ENCODE measurements at places on chromosomes 3 and 15.

DNA sequence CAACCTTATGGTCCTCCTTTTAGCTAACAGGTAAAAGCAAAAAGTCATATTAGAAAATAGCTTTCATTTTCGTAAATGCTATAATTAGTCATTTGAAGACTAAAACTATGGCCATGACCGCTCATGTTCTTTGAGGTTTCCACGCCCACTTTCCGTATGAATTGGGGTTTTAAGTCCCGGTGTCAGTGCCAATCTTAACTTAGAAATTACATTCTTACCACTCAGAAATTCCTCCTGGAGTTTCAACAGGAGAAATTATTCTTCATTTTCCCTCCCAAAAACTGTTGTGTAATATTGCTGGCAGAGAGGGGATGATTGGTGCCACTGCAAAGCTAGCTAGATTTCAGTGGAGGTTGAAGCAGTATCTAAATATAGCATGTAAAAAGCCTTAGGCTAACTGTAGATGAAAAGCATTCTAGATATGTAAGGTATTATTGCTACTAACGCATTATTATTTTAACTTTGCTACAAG is 71.0 kb upstream of the MDFIC2 start:
- no peak for DNase-seq

DNA sequence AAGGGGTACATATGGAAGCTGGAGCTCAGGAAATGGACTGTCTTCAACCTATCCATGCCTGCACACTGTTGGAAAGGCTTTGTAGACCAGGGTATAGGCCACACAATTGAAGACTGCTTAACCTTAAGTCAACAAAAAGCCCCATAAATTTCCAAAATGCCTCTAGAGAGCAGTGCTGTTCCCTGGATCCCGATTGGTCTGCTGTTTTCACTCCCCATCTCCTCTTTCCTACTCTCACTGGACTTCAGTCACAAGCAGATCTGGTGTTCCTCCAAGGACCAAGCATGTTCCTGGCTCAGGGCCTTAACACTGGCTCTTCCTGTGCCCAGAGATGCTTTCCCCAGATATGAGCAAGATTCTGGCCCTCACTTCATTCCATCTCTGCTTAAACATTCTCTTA is 22.8 kb upstream of the LRRC34 start:
- no peak for DNase-seq

GRCh38 chr3:182524711-182525401 is 268.4 kb upstream of the ATP11B start:
- DNase-seq, result no peak

- no peak for DNase-seq
These were observed 112.6 kb upstream of the ALCAM start for GRCh38 chr3:105254154-105254553.

DNA sequence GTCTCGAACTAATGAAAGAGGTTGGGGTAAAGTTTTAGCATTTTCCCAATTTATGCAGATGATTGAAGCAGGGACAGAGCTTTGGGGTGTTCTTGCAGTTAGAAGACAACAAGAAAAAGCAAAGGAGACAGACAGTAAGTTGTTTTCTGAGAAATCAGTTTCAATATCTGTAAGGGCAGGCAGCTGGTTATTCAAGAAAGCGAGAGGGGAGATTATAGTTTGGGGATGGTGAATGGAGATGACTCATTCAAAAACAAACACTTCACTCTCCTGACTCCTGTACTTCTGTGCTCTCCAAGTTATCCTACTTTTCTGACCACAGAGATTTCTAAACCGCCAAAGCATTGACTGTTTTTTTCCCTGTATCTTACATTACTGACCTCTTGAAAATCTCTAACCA is 352.0 kb downstream of the GAP43 start:
- DNase-seq, result no peak

- no peak for DNase-seq
These were observed 602.1 kb downstream of the MAGI1 start for GRCh38 chr3:65436580-65436979.

- no peak for DNase-seq
These were observed 189.4 kb downstream of the UBE3A start for GRCh38 chr15:25249236-25250010.

GRCh38 chr3:112136959-112137693 is 4.1 kb upstream of the GCSAM start:
- DNase-seq, result no peak

GRCh38 chr15:41122849-41123248 is 6.8 kb upstream of the INO80 start:
- DNase-seq, result no peak

DNA sequence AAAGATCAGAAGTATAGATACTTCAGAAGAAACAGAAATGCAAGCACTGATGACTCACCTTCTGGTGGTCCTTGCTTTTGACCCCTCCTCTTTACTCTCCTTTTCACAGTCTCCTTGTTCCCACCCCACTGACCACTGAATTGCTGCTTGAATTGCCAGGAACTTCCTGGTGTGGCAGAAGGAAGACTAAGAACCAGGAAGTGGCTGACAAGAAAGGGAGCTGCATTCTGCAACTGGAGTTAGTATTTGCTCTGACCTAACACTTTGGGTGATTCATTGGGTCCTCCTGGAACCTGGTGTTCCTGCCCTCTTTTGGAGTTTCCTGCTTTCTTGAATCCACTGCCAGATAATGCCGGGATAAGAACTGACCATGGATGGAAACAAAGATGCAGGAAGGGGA is 23.0 kb downstream of the KY start:
- DNase-seq, result no peak

Data from stimulated activated CD8-positive, alpha-beta memory T cell treated with anti-CD3 and anti-CD28 coated beads, Interleukin-2, amount 100 ng/mL, for 48 hours (primary cell).